ENCODE measurements at places on chromosomes 5 and 9.

GRCh38 chr5:151617841-151618710 lies 26.9 kb upstream of the FAT2 start:
- DNase-seq: no peak

DNA sequence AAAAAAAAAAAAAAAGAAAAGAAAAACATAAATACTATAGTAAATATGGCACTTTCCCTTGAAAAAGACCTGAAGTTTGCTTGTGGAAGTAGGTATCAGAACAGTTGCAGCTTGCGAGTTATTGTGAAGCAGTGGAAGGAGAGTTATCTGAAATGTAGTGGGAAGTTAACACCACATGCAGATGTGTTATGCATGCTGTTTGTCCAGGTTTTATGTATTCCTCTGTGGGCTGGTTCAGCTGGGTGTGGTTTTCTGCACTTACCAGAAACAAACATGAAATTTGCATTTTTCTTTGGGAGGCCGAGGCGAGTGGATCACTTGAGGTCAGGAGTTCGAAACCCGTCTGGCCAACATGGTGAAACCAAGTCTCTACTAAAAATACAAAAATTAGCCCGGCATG lies 42.1 kb upstream of the CTNNA1 start:
- DNase-seq: no peak

DNA sequence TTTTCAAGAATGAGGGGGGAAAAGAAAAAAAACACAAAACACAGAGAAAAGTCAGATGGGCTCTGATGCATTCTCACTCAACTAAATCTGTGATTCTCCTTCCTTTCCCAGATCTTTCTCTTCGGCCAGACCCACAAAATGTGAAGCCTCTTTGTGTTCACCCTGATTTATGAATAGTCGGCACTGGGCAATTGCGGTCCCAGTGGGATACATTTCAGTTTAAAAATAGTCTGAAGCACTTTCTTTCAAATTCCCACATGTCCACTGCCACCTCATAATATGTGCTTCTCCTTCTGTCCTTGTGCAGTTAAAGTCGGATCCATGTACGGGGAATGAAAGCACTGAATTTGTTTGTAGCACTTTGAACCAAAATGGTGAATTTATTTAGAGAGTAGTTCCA lies 995.4 kb upstream of the WWC1 start:
- no peak for DNase-seq

- DNase-seq: no peak
These were observed 43.6 kb upstream of the TNFSF15 start for GRCh38 chr9:114849450-114849849.

GRCh38 chr5:13991365-13991764 lies 46.9 kb upstream of the DNAH5 start:
- DNase-seq: no peak

GRCh38 chr9:72982146-72982799 lies 29.4 kb upstream of the ALDH1A1 start:
- DNase-seq: no peak

DNA sequence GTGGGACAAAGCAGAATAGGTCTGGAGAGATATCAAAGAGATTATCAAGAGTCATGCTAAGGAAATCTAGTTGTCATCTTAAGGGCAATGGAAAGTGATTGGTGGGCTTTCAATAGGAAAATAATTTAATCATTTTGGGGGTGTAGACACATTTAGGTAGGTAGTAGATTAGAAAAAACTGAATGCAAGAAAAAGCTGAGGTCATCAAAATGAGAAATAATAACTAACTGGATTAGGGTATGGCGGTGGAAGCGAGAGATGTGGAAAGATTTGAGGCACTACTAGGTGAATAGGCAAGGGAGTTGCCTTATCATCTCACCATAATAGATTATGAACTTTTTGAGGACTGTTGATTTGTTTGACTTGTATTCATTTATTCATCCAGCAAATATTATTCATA lies 393.2 kb upstream of the ZNF608 start:
- no peak for DNase-seq

- peak; percentile 78 for DNase-seq
These were observed 53.5 kb downstream of the RGS3 start for GRCh38 chr9:113516840-113517577.

Measured in activated naive CD4-positive, alpha-beta T cell treated with Interleukin-2 at 50 U/mL for 16 hours (primary cell).